ENCODE measurements at places on chromosomes 4 and X.

DNA sequence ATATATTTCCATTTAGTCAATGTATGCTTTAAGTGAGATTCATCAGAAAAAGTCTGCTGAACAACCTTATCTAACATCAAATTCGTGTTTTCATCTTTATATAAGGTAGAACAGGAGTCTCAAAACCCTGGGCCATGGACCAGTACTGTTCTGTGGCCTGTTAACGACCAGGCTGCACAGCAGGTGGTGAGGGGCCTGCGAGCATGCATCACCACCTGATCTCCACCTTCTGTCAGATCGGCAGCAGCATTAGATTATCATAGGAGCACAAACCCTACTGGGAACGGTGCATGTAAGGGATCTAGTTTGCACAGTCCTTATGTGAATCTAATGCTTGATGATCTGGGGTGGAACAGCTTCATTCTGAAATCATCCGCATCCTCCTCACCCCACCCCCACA, 3.2 kb downstream of the CTSO start:
- peaks cover 20% of the 10 kb centered on the region for H3K4me1 ChIP-seq
- no peak overlapping the region for H3K27ac ChIP-seq
- H3K4me3 ChIP-seq: no peak overlapping the region
- no peak for DNase-seq

- DNase-seq: no peak
- H3K4me1 ChIP-seq: no peaks in the 10 kb centered on the region
- no peaks in the 10 kb centered on the region for H3K36me3 ChIP-seq
- no peak overlapping the region for H3K27ac ChIP-seq
- H3K27me3 ChIP-seq: no peaks in the 10 kb centered on the region
Observed at GRCh38 chrX:84205276-84205675, 17.3 kb upstream of the RPS6KA6 start.

DNA sequence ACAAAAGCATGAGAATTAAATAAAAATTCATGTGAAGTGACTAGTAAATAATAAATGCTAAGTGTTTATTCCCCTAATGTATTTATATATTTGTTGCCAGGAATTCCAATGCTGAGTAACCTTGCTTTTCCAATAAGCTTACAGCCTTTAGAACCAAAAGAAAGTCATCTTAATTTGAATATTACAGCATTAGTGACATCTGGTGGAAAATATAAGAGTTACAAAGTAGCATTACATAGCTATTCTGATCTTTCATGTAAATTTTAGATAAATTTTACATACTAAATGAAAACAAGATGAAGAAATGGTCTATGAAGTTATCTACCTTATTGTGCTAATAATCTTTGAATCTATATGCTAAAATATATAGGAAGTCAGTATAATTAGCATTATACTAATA, 10.4 kb downstream of the MAD2L1 start:
- no peak overlapping the region for H3K27ac ChIP-seq
- no peaks in the 10 kb centered on the region for H3K27me3 ChIP-seq
- H3K4me1 ChIP-seq: peaks cover 5% of the 10 kb centered on the region
- H3K36me3 ChIP-seq: no peaks in the 10 kb centered on the region
- no peak overlapping the region for H3K4me3 ChIP-seq
- no peak for DNase-seq

DNA sequence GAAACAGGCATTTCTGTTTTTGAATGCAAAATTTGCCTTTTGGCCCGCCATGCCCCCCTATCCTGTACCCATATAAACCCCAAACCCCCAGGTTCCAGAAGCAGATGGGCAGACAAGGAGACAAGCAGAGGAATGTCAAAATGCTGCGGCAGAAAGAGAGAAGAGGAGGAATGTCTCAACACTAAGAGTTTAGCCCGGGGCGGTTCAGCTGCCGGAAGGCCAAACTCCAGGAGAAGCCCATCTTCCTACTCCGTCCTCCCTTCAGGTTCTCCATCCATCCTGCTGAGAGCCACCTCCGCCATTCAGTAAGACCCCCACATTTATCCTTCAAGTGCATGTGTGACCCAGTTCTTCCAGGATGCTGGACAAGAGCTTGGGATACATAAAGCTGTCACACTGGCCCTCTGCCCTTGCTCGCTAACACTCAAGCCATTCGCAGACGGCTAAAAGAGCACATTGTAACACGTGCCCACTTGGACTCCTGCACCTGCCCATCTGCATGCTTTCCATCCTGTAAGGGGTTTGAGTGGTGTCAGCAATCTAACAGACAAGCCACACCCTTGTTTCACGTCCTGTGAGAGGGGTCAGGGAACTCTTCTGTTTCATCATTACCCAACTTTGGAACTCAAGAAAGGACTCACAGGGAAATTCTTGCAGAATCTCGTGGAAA, 31.3 kb downstream of the TLR10 start:
- H3K4me3 ChIP-seq: no peak overlapping the region
- no peaks in the 10 kb centered on the region for H3K27me3 ChIP-seq
- no peak for DNase-seq

GRCh38 chr4:93730251-93730650, 98.3 kb upstream of the ATOH1 start:
- H3K4me3 ChIP-seq: no peak overlapping the region
- H3K27me3 ChIP-seq: no peaks in the 10 kb centered on the region
- H3K4me1 ChIP-seq: no peaks in the 10 kb centered on the region
- DNase-seq: no peak
- H3K36me3 ChIP-seq: no peaks in the 10 kb centered on the region
- H3K27ac ChIP-seq: no peak overlapping the region

DNA sequence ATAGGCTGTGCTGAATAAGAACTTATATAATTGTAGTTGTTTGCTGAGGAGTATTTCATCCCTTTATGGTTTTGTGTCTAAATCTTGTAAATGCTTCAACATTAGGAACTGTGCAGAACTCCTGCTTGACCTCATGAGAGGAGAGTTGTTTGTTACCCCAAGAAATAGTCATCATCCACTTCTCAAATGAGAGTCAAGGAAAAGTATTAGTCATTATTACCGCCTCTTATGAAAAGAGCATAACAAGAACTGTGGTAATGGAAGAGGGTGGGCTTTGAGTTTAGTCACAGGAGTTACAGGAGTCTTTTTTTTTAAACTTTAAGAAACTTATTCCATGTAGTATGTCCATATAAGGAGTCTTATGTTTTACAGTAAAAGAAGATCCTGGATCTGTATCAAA, 132.9 kb downstream of the RAP1GDS1 start:
- no peaks in the 10 kb centered on the region for H3K27me3 ChIP-seq
- no peak for DNase-seq
- H3K4me1 ChIP-seq: no peaks in the 10 kb centered on the region
- no peak overlapping the region for H3K4me3 ChIP-seq
- H3K27ac ChIP-seq: no peak overlapping the region

GRCh38 chr4:182192511-182193181, 50.6 kb upstream of the TENM3 start:
- peaks cover 63% of the 10 kb centered on the region for H3K27me3 ChIP-seq
- no peaks in the 10 kb centered on the region for H3K4me1 ChIP-seq
- H3K4me3 ChIP-seq: no peak overlapping the region
- no peak for DNase-seq
- H3K36me3 ChIP-seq: no peaks in the 10 kb centered on the region
- H3K27ac ChIP-seq: no peak overlapping the region

GRCh38 chrX:125096870-125097269, 222.8 kb upstream of the TEX13C start:
- H3K27me3 ChIP-seq: no peaks in the 10 kb centered on the region
- no peak for DNase-seq
- H3K4me3 ChIP-seq: no peak overlapping the region
- H3K36me3 ChIP-seq: no peaks in the 10 kb centered on the region
- no peaks in the 10 kb centered on the region for H3K4me1 ChIP-seq
- no peak overlapping the region for H3K27ac ChIP-seq

- DNase-seq: no peak
- no peaks in the 10 kb centered on the region for H3K27me3 ChIP-seq
- no peaks in the 10 kb centered on the region for H3K36me3 ChIP-seq
- H3K4me3 ChIP-seq: no peak overlapping the region
- H3K4me1 ChIP-seq: no peaks in the 10 kb centered on the region
- no peak overlapping the region for H3K27ac ChIP-seq
Observed at GRCh38 chr4:77665381-77666069, 59.9 kb downstream of the CXCL13 start.

DNA sequence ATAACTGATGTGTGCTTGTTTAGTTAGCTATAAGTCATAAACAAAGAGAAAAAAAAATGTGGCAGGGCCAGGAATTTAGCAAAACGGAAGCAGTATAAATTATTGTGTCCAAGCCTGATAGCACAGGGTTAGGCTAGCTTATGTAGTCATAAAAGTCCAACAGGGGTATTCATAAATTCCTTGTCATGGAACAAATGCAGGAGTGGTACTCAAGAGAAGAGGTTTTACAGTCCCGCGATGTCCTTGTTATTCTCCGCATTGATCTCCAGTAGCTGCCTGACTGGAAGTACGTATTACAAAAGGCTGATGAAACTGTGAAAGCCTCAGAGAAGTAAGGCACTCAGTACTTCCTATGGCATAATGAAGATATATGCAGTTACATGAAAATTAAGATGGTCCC, 336.9 kb upstream of the TRAM1L1 start:
- no peak overlapping the region for H3K27ac ChIP-seq
- H3K4me1 ChIP-seq: no peaks in the 10 kb centered on the region
- no peaks in the 10 kb centered on the region for H3K36me3 ChIP-seq

All from left ventricle myocardium inferior (tissue), 1 donor.